ENCODE measurements at places on chromosomes 5 and 9.

DNA sequence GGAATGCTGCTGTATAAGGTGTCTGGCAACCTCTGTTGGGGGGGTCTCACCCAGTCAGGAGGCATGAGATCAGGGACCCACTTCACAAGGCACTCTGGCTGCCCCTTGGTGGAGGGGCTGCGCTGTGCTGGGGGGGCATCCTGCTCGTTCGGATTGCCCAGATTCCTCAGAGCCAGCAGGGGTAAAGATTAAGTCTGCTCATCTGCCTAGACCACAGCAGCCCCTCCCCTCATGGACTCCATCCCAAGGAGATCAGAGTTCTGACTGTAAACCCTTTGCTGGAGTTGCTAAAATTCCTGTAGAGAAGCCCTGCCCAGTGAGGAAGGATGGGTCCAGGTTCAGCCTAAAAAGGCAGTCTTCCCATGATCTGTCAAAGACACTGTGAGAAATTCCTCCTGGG is 262.0 kb upstream of the C9orf72 start:
- DNase-seq, result no peak

DNA sequence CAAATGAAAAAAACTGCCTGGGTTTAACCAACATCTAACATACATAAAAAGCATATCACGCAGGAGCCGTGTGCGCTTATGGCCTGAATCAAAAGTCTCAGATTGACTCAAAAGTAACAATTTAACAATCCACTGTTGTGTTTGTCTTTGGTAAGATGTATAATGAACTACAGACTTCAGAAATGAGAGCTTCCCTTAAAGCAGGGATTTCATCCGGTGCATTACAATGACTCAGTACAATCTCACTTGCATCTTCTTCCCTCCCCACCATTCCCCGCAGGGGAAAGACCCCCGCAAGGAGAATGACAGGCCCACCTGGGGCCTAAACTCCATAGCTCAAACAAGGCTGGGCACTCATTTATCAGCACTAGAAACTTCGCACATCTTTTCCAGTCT is 1.4 kb downstream of the ZFR start:
- no peak for DNase-seq

- no peak for DNase-seq
Measured at GRCh38 chr5:93163010-93163663, 417.9 kb downstream of the NR2F1-AS1 start.

GRCh38 chr9:33942471-33943083 is 106.1 kb downstream of the UBAP2 start:
- DNase-seq, result no peak

DNA sequence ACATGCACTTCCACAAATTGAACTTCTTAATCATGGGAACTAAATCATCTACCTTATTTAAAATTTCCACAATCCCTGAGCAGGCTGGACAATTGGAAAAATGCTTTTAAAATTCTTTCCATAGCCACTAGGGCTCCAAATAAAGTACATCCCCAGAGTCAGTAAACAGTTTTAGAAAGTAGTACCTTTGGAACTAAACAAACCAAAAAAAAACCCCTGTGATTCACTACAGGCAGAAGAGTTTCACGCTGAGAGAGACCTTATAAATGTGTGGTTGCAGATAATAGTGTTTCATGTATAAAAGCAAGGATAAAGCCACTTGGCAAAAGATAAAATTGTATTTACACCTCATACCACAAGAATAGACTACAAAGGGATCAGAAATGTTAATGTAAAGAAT is 11.8 kb upstream of the HMGCR start:
- no peak for DNase-seq

GRCh38 chr9:36543916-36544315 is 28.8 kb upstream of the MELK start:
- no peak for DNase-seq

GRCh38 chr9:37085233-37085632 is 35.1 kb upstream of the ZCCHC7 start:
- no peak for DNase-seq

DNA sequence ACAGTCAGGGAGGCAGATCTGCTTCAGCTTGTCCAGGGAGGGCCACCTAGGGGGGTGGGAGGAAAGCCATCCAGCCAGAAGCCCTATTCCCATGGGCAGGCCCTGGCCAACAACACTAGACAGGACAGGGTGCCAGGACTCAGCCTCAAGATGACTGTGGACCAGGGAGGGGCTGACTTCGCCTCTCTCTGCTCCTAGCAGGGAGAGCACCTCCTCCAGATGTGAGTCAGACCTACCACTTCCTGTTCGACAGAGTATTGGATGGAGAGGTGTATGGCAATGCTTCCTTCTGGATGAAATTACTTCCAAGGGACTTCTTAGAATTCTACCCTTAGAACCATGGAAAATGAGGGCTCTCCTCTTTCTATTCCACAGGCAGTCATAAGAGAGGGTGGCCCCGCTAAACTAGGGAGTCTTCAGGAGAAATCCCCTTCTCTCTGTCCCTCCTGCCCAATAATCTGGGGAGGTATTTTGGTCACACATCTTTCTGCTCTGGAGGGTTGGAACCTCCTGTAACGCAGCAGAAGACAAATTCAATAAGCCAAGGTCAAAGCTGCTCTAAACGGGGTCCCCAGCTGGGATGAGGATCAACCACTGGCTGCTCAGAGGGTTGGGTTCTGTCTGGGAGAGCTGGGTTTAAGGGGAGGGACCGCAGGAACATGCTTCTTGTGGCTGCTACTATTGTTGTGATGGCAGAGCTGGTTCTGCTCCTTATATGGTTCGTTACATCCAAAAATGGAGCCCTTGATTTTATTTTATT is 23.2 kb upstream of the RCL1 start:
- no peak for DNase-seq

DNA sequence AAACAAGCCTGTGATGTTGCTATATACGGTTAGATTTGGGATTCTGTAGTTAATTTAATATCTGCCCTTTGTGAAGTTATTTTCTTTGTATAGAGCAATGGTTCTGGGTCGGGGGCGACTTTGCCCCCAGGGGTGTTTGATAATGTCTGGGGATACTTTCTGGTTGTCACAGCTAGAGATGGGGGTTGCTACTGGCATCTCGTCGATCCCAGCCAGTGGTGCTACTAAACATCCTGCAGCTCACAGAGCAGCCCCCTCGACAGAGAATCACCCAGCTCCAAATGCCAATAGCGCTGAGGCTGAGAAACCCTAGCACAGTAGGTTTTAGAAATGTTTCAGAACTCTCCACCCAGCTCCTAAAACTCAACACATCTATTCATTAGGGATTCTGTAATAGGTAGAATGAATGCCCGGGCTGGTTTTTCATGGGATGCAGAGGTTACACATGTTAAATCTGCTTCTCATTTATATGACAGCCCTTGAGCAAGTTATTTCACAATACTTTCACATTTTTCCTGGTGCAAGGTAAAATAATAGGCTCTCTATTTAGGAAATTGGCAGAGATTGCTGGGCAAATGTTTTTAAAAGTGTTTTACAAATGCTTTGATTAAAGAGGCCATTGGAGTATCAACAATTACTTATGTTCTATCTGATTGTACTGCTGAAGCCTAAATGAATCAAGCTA is 75.2 kb upstream of the CTSL start:
- no peak for DNase-seq

DNA sequence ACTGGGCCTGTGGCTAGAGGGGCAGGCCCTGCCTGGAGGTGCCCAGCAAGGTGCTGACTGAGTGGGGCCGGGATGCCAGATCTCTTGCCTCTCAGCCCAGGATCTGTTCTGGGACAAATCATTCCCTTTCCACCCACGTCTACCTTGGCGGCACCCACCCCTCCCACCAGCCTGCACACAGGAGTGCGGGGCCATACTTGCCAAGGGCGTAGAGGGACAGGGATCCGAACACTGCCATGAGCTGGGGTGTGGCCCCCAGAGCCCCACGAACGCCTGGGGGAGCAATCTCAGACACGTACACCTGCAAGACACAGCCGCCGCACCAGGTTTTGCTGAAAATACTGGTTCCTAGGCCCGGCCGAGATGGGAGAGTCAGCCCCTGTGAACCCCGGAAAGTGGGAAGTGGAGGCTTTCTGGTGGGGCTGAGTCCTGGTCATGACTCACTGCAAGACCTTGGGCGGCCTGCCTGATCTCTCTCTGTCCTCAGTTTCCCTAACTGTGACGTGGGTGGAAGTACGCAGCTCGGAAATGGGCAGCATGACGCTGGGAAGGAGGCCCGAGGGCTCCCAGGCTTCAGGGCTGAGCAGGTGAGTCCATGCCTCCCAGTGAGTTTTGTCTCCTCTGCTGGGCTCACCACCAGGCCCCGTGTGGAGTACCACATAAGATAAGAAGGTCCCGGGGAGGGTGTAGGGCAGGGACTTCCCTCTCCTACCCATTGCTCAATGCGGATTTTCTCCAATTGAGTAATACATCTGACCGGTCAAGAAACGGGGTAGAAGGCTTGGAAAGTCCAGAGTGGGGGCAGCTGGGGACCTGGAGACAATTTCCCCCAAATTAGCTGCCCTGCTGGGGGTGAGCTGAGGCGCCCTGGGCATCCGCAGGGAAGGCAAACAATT is 2.6 kb downstream of the SLC2A6 start:
- no peak for DNase-seq

GRCh38 chr5:139796061-139796806 is 626 bp downstream of the PSD2 start:
- DNase-seq, result peak; percentile 91

DNA sequence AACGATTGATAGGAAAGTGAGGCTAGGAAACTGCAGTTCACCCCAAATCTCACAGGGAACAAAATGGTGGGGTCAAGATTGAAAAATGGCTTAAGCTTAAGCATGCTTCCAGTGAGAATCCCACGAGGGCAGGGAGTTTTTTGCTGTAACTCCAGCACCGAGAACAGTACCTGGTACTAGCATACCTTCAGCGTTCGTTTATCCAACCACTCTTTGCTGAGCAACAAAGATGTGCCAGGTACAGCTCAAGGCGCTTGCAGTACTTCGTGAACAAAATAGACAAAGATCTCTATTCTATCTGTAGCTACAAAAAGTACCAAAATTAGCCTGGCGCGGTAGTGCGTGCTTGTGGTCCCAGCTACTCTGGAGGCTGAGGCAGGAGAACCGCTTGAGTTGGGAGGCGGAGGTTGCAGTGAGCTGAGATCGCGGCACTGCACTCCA is 778 bp upstream of the PPP6C start:
- peak; percentile 46 for DNase-seq

- no peak for DNase-seq
Measured at GRCh38 chr9:114852050-114852594, 46.3 kb upstream of the TNFSF15 start.

DNA sequence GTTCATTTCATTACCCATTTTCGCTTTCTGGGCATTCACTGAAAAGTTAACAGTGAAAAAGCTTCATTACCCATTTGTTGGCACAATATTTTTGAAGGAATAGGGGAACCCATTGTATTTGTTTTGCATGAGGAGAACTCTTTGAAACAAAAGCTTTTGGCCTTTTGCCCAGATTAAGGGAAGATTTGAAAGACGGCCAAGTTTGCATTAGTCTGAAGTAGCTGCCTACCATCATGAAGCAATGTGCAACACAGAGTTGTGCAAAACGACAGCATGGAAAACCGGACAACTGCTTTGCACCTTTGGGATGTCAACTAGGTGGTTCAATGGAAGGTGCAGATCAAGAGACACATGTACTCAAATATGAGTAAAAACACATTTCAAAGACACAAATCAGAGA is 84.9 kb downstream of the TRPM3 start:
- DNase-seq, result no peak

- no peak for DNase-seq
Measured at GRCh38 chr5:136311999-136312398, 53.3 kb downstream of the TRPC7 start.

- DNase-seq, result no peak
Measured at GRCh38 chr5:132222649-132223038, 5.0 kb downstream of the P4HA2 start.

- no peak for DNase-seq
Measured at GRCh38 chr5:159098603-159099436, 896 bp downstream of the EBF1 start.

DNA sequence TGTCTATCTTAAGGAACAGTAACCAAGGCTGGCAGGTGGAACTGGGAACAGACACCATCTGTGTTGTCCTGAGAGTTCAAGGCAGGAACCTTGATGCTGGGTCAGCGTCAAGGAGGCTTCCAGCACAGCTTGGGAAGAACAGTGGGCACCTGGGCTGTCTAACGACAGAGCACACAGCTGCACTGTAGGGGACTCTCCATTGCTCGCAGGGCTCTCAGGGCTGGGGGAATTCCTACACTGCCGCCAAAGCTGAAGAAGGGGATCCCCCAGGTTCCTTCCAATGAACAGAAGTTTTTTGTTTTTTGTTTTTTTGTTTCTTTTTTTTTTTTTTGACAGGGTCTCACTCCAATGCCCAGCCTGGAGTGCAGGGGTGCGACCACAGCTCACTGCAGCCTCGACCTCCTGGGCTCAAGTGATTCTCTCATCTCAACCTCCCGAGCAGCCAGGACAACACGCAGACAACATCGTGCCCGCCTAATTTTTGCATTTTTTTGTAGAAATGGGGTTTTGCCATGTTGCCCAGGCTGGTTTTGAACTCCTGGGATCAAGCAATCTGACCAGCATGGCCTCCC is 81.9 kb downstream of the PTPN3 start:
- DNase-seq, result no peak

DNA sequence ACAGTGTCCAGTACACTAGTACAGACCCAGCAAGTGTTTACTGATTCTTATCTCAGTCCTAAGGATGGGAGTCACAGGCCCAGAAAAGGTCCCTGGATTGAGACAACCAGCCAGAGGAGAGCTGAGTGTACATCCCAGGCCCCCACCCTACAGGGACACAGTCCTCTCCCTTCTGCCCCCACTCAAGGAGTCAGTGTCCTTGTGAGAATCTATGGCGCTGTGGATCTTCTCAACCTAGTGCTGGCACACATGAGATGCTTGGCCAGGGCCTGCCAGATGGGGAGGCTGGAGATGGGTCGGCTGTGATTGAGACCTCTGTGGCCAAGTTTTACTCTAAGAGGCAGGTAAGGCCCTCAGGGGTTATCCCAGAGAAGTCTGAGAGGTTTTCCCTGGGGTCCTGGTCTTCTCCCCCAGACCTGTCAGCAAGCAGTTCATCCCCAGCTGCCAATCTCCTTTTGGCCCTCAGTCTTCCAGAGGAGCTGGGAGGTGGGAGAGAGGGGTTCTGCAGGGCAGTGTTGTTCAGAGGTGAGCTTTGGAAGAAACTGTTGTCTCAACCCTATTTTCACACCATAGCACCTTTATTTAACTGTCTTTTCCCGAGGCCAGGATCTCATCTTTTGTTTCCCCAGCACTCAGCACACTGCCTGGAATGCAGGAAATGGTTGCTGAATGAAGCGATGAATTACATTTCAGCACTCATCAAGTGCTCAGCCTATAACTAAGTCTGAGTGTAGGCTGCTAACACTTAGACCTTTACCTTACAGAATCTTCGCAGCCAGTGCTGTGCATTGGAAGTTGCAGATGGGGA is 3.2 kb upstream of the NSD1 start:
- no peak for DNase-seq

DNA sequence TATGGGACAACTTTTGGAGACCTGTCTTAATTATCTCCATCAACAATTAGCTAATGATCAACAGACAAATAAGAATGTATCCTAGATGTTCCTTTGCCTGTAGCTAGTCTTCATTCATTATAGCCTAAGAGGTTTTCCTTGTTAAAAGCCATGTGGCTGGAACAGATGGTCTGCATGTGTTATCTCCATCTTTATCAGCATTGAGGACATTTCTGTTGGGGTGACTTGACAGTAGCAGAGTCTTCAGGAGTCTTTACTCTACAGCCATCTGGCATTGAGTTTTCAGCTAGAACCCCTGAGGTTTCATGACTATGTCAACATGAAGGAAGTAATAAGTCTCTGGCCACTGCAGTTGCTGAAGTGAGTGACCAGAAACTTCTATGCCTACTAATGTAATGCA is 106.6 kb upstream of the TLE4 start:
- DNase-seq, result no peak
